Stimulated activated CD4-positive, alpha-beta T cell treated with anti-CD3 and anti-CD28 coated beads, Interleukin-4, amount 100 ng/mL, for 1 hour (primary cell): ENCODE measurements at places on chromosomes 5 and 9.

DNA sequence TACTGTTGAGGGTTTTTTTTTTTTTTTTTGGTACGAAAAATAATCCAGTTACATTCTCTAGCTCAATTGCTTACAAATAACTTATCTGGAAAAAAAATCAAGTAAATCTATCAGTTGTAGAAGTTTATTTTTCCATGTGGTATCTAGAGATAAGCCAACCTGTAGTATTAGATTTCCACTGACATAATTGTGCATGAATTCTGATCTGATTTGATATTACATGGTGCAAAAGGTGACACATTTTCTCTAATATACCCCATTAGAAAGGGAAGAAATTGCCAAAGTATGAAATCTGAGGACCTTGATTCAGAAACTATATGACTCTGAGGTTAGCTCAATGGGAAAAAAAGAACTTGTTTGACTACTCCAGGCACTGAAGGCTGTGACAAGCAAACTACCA lies 141.5 kb downstream of the SLF1 start:
- no peak for DNase-seq

- peak; percentile 51 for DNase-seq
Measured at GRCh38 chr5:154197801-154198491, 7.4 kb downstream of the GALNT10 start.

GRCh38 chr5:155091768-155092717 lies 78.5 kb downstream of the KIF4B start:
- DNase-seq, result no peak

- no peak for DNase-seq
Measured at GRCh38 chr5:24819841-24820240, 175.1 kb upstream of the CDH10 start.
